ENCODE measurements at places on chromosomes 3 and 15.

DNA sequence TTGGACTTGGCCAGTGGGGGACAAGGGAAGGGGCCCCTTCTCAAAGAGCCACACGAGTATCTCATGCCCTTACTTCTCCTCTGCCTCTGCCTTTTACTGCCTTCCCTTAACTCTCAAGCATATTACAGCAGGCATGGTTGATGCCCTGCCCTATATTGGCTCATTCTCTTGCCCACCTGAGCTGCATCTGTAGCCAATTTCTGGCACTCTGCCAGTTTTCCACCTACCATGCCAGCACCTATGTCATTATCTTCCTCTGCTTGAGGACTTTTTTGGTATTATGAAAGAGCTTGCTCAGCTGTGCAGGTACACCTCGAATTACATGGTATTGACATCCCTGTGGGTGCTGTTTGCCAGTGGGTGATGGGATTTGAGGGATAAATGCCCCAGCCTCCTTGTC is 181.8 kb downstream of the OXSM start:
- no peak for DNase-seq

DNA sequence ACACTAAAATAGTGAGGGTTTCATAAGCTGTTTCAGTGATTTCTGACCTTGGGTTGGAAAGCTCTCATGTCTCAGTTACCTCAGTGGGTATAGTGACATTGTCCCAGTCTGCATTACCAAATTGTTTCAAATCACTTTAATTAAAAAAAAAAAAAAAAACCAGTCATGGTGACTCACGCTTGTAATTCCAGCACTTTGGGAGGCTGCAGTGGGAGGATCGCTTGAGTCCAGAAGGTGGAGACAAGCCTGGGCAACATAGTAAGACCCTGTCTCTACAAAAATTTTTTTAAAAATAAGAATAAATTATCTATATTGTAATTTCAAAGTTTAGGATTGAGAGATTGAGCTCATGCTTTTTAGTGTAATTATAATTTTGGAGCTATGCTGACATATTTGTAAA is 78.0 kb downstream of the MBNL1 start:
- DNase-seq, result no peak

DNA sequence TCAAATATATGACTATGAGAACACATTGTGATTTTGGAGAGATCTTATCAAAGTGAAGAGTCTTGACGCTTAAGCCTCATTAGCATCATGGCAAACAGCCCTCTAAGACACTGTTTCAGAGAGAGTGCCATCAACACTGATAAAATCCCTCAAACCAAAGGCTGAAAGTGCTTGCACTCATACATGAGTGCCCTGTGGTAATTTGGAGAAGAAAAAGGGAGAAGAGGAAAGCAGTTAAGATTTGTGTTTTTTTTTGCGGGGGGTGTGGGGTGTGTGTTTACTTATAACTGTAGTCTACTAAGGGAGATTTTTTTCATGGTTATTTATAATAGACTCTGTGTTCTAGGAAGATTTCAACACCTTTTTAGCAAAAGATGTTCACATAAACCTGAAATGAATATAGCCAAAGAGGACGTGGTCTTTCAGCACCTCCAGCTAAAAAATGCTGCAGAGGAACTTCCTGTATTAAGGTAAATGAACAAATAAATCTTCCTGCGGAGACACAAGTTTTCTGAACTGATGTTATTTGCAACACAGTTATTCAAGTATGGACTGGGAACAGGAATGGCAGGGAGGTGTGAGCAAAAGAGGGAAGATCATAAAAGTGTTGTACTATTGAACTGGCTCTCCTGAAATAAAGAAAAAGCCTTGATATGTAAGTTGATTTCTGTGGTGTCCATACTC is 81.9 kb upstream of the TGFBR2 start:
- peak; percentile 23 for DNase-seq

- DNase-seq, result no peak
These were observed 144.2 kb downstream of the GHSR start for GRCh38 chr3:172303941-172304558.

DNA sequence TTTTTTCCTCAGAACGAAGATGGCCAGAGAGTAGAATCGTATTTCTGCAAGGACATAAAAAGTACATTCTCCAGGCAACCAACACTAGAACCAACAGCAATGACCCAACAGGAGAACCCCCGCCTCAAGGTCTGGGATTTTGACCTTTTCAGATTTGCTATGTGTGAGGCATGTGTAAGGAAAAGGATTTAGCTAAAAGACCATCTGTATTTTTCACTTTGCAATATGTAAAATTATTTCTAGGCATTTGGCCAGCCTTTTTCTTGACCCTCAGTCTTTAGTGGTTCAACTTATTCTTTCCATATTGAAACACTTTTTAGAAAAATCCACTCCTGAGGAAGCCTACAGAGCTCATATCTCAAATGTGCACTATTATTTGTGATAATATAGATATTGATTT is 219.2 kb upstream of the GOLGA6L4 start:
- no peak for DNase-seq

DNA sequence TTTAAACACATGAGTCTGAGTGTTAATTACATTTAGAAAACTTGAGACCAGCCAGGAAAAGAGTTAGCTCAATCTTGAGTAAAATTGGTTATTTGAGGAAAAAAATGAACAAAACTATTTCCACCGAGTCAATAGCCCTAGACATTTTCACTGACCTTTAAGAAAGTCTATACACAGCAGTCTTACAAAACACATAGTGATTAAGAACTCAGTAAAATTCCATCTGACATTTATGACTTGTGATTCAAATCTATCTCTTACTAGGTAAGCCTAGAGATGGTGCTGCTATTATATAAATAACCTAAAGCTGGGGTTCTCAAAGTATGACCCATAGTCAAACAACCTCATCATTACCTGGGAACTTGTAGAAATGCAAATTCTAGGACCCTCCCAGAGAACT is 109.1 kb upstream of the COL8A1 start:
- no peak for DNase-seq

GRCh38 chr3:144294659-144295538 is 323.3 kb downstream of the DIPK2A start:
- no peak for DNase-seq

GRCh38 chr3:149969940-149970715 is 567 bp downstream of the PFN2 start:
- DNase-seq, result peak; percentile 68

DNA sequence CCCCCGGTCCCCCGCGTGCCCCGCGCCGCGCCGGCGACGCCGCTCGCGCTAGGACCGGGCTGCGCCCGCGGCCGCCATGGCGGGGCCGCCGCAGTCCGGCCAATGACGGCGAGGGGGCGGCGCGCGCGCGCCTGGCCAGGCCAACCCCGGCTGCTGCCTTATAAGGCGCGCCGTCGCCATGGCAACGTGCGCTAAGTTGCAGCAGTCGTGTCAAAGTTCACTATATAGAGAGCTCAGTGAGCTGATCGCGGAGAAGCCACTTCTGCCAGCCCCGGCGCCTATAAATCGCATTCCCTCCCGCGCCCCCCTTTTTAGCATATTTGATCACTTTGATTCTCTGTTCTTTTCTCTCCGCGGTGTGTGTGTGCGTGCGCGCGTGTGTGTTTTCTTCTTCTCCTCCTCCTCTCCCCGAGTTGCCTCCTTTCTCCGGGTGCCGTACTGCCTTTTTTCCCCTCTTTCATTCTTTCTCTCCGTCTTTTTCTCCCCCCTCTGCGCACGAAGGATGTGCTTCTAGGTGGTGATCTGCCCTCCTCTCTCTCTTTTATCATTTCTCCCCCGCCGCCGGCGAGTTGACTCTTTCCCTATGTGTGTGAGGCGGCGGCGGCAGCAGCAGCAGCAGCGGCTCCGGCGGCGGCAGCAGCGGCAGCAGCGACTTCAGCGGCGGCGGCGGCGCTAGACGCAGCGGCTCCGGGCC is at the start of gene NR2F2:
TSS of gene NR2F2 (plus strand) at position 251 of the 694 bp plus-strand sequence. CDS start 1,406 bp downstream, outside the sequence.
- peak; percentile 65 for DNase-seq

GRCh38 chr3:151278230-151278629 is at the start of gene P2RY14:
P2RY14 (minus strand) TSS chr3:151278542; CDS start chr3:151214316, 64,226 bp downstream.
- DNase-seq, result no peak

- no peak for DNase-seq
These were observed 279.7 kb downstream of the MECOM start for GRCh38 chr3:169383770-169384169.

DNA sequence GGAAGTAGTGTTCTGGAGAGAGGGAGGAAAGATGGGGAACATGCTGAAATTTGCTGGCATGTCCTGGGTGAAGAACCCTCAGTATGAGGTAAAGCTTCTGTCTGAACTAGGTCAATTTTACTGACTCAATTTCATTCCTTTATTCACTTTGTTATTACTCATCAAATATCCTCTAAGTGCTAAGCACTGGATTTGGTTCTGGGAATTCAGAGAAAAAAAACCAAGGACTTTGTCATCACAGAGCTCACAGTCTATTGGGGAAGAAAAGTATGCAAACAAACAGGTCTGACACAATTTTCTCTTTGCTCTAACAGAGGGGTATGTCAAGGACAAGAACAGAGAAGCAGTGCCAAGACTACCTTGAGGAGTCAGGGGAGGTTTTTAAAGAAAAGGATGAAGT is 68.0 kb downstream of the TFG start:
- DNase-seq, result no peak

GRCh38 chr15:64883997-64884511 is 27.6 kb upstream of the ANKDD1A start:
- peak; percentile 75 for DNase-seq

DNA sequence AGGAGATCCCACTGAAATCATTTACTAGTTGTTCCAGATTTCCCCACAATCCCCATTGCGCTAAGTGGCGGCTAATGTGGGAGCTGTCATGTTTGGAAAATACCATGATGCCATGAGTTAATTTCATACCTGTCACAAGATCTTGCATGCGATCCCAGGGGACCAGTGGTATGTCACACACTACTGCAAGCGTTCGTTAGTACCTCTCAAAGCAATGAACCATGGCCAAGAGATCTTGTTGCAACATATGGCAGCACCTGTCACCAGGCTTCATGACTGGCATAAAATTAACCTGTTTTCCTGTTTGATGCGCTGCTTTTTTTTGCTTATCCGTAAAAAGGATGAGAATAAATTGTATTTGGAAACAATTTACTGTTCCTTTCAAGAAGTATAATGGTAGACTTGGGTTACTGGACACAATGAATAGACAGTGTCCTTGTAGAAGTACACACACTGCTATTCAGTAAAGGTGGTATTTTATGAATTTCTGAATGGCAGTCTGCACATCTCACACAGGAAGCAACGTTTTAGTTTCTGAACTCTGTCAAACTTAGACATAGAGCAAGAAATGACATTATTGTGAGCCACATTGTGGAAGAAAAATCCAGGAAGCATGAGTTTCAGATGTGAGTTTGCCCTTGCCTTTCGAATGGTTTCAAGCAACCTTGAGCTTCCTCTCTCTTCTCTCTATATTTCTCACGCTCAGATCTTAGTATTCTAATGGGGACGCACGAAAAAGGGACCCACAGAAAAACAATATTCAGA is 81.9 kb downstream of the CHL1 start:
- no peak for DNase-seq

DNA sequence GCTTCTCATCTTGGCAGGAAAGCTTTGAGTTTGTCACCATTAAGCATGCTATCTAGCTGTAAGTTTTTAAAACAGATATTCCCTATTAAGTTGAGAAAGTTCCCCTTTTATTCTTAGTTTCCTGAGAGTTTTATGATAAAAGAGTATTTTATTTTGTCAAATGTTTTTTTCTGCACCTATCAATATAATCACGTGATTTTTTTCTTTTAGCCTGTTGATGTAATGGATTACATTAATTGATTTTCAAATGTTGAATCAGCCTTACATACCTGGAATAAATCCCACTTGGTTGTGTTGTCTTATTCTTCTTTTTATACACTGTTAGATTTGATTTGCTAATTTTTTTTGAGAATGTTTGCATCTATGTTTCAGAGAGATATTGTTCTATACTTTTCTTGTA is 179.5 kb downstream of the ZNF621 start:
- DNase-seq, result no peak

DNA sequence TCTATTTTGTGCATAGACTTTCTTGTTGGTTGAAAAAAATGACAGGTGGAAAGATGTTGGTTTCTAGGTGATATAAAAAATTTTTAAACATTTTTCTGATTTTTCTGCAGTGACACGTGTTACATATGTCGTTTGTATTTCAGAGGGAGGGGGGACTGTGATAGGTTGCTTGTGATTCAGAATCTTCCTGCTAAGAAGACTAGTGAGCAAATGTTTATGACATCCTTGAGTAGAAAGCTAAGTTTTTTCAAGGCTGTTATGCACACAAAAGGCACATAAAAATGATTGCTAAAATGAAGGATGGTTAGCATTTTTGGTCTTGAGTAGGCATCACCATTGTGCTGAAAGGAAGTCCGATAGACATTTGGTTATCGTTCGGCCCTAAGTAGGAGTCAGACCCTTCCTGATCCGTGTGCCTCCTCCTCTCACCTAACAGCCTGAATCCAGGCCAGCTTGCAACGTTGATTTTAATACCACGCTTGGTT is 1.5 kb downstream of the ZNF639 start:
- no peak for DNase-seq

DNA sequence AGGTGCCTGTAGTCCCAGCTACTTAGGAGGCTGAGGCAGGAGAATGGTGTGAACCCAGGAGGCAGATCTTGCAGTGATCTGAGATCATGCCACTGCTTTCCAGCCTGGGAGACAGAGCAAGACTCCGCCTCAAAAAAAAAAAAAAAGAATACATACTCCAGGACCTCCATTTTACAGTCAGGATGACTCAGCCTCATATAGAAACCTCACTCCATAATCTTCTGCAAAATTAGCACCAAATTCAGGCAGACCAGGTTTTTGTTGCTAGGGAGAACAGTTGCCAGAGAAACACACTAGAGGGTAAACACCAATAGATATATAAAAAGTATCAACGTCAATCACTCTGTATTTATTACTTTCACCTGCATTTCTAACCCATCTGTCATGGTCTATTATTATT is 28.3 kb upstream of the AP3B2 start:
- DNase-seq, result no peak

DNA sequence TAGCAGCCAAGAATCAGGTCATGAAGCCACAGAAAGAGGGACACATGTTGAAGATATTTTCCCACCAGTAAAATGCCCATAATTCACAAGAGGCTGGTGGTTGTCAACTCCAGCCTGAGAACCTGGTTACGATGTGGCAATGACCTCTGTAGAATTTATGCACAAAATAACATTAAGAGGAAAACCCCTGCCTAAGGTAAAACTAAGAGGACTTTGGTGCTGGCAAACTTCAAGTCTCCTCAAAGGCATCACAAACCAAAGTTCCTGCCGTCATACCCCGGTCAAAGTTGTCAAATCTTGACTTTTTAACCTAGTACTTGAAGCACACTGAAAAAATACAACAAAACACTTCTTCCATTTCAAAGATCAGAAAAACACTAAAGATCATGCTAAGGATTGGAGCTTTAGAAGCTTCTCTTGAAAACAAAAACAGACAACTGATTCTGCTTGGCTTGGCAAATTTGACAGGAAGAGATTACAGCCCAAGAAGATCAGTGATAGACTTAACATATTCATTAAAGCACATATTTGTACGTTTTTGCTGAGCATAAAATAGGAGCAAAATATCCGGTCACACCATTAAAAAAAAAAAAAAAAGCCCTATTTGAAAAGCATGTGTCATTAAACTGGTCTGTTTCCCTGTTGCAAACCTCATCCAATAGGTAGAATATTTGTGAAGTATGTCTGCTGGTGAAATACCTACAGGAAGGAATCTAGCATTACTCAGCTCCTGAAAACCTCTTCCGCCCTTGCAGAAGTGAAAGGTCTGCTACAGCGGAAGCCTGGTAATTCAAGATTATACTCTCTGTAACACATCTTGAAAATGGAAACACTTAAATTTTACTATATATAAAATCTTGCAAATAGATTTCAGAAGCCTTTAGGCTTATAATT is 22.8 kb downstream of the EIF4E3 start:
- DNase-seq, result peak; percentile 37

GRCh38 chr3:76679541-76679940 is 360.4 kb upstream of the ROBO2 start:
- DNase-seq, result no peak
